Tibial nerve (tissue), 4 donors: ENCODE measurements at places on chromosomes 13 and 19.

DNA sequence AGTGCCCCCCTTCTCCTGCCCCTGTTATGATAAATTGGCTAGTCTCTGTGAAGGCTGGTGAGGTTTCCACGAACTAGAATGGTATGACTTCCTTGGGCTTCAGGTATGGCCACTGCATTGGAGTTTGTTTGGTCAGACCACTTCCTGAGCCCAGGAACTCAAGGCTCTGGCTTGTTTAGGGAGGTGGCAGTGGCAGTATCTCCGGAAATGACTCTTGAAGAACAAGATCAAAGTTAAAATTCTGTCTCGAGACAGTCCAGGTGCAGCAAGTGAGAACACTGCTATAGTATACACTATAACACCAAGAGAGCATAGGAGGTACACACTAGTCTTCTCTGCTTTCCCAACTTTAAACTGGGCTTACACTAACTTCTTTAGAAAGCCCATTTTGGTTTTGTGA, 309.1 kb downstream of the KLF12 start:
- no peak for DNase-seq

DNA sequence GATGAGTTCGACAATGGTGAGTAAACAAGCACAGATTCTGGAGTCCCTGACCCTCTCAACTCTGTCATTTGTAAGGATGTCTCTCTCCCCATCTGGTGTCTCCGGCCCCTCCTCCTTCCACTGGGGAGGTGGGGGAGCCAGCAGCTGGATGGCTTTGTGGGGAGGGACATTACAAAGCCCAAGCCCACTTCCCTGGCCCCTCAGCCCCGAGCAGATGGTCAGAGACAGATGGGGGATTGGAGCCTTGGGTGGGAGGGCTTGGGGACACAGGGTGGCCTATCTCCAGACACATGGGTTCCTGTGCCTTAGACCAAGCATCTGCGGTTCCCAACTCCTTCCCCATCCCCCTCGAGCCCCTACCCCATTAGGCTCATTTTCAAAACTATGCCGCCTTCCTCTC, 2.5 kb downstream of the TIMM50 start:
- DNase-seq, result no peak

DNA sequence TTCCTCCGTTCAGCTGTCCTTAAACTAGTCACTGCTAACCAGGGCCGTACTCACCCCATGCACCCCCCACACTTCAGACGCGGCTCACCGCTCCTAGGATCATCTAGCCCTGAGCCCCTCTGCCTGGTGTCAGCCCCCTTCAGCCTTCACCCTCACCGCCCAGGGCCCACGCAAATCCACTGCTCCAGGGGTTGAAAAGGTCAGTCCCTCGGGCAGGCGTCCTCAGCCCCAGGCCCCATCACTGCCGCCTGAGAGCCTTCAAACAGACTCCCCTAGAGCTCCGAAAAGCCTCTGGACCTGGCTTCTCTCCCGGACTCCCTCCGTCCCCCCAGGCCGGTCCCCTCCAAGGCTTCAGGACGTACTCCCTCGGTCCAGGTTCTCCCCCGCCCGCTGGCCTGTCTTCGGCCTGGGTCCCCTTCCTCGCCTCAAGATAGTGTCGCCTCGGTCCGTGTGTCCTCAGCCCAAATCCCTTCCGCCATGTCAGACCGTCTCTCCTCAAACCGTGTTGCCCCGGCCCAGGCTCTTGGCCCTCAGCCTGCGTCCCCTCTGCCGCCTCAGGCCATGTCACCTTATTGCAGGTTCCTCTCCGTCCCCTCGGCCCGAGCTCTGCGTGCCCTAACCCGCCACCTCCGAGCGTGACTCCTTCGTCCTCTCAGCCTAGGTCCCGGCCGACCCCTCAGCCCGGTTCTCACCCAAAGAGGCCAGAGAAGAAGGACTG, 553 bp downstream of the NAPA start:
- DNase-seq, result no peak

DNA sequence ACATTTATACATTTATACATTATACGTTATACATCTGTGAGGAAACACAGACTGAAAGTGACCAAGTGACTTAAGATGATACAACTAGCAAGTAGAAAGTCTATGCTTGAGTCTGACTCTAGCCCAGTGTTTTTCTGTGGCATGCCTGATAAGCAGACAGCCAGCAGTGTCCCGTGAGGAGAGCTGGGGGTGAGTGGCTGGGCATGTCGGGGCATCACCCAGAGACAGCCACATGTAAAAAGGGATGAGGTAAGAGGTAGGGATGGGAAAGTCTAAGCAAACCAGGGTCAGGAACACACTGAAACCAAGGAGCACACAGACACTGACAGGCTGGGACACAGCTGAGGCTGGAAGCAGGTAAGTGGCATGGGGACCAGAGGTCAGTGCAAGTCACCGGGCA, 333.2 kb downstream of the FOXO1 start:
- DNase-seq, result no peak

GRCh38 chr19:15372470-15372869, 7.1 kb downstream of the AKAP8 start:
- DNase-seq, result no peak

DNA sequence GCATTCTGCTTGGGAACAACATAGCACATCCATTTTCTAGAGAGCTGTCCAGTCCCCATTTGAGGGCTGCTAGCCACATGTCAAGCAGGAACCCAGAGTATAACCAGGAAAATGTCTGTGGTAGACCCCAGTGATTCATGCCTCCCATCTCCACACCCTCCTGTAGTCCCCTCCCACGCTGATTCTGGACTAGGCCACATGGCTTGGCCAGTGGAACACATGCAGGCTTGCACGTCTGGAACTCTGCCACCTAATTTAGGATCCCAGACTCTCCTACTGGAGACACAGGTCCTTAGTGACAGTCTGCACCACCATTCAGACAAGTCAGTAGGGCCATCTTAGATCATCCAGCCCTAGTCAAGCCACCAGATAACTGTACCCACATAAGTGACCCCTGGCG, 149.8 kb downstream of the ZIC5 start:
- DNase-seq, result no peak

DNA sequence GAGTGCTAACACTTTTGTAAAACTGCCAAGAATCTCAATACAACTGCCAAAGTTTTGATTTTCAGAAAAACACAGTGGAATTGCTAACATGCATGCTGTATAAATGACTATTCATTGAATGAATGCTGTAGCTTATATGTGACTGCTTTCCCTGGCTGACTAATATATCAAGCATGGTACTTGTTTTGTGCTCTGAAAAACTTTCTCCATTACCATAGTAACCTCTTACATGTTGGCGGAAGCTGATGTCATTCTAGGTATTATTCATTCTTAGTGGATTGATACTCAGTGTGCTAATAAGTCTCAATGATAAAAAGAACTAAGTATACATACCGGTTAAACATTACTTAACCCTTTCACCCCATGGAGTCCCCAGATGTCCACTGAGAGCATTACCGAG, 166.1 kb upstream of the MYO16 start:
- DNase-seq, result no peak

- no peak for DNase-seq
Measured at GRCh38 chr19:45331411-45331810, 8.7 kb upstream of the CKM start.

- no peak for DNase-seq
Measured at GRCh38 chr13:99860745-99861144, 110.8 kb downstream of the ZIC5 start.

- no peak for DNase-seq
Measured at GRCh38 chr13:50732712-50733111, 110.8 kb downstream of the DLEU7 start.

GRCh38 chr19:52170863-52171320, 529 bp downstream of the ZNF836 start:
- no peak for DNase-seq

DNA sequence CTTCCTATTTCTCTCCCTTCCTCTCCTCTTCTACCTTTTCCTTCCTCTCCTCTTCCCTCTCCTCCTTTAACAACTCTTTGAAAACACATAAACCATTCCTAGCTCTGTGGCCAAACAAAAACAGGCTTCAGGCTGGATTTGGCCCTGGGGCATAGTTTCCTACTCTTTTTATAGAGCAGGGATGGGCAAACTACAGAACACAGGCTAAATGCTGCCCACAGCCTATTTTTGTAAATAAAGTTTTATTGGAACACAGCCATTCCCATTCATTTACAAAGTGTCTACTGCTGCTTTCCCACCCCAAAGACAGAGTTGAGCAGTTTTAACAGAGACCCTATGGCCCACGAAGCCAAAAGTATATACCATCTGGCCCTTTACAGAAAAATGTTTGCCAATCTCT, 35.4 kb downstream of the LHFPL6 start:
- DNase-seq, result no peak

GRCh38 chr19:6535558-6536137, 4.8 kb downstream of the TNFSF9 start:
- no peak for DNase-seq

- DNase-seq, result no peak
Measured at GRCh38 chr19:55777528-55777927, 8.6 kb downstream of the RFPL4AL1 start.

DNA sequence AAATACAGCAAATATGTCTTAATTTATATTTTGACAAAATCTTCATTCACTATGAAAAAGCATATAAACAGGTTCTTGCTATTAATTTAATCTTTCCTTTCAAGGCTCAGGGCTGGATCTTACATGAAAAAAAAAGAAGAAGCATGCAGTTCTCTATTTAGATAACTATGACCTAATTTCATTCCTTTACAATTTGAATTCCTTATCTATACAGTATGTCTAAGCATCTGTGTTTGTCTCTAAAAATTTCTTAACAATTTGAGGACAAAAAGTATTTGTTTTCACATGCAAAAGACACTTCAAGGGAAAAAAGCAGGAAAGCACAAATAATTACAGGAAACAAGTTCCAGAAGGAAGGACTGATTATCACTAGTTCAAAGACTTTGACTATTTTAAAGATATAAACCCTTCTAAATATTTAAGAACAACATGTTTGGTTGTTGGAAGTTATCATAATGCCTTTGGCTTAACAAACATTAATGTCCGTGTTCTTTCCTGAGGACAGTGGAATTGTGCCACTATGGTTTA, 157.5 kb downstream of the TBC1D4 start:
- no peak for DNase-seq
